ENCODE measurements at places on chromosomes 1 and 21. TPM values are rescaled to one million over a fixed set of nuclear protein-coding genes. Genes with fewer than 3 reads are reported as not detected.

GRCh38 chr1:240171907-240172306, 80.2 kb downstream of the FMN2 start:
- DNase-seq: no peak
- H3K4me3 ChIP-seq: no peak overlapping the region
- no peaks in the 10 kb centered on the region for H3K36me3 ChIP-seq
- peaks cover 3% of the 10 kb centered on the region for H3K27me3 ChIP-seq

The ACTA1 gene
- not detected for total RNA-seq

The LCE1C gene
- total RNA-seq: not detected

DNA sequence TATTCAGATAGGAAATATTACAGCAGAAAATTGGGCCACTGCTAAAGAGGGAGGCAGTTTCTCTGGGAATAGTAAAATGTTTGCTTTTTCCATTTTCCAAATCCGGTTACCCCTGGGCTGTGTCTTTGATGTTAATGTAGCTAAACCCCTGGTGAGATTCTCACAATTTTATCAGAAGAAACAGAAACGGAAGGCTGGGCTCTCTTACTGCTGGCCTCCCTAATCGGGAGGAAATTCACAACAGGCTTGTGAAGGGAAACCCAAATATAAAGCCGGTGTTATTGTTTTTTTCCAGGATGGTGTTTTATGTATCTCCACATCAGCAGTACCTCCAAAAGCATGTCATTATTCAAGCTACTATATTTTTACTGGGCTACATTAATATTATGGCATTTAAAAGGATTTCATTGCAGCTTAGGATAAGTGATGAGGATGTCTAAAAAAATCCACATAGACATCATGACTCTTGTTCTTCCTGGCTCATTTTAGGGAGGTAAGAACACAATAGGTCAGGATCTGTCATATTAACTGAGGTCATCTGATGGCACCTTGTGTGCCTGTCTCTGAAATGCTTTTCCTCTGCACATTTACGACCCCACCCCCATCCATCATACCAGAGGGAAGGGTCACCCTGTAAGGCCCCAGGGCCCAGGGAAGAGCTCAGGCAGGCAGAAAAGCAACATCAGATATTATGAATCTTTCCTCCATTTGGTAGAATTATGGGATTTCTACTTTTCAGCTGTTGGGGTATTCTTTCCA, 158.7 kb downstream of the DSCAM start:
- DNase-seq: no peak
- no peaks in the 10 kb centered on the region for H3K27me3 ChIP-seq
- H3K36me3 ChIP-seq: no peaks in the 10 kb centered on the region
- no peak overlapping the region for H3K27ac ChIP-seq

The RPS6KA1 gene
- 138 TPM for total RNA-seq

DNA sequence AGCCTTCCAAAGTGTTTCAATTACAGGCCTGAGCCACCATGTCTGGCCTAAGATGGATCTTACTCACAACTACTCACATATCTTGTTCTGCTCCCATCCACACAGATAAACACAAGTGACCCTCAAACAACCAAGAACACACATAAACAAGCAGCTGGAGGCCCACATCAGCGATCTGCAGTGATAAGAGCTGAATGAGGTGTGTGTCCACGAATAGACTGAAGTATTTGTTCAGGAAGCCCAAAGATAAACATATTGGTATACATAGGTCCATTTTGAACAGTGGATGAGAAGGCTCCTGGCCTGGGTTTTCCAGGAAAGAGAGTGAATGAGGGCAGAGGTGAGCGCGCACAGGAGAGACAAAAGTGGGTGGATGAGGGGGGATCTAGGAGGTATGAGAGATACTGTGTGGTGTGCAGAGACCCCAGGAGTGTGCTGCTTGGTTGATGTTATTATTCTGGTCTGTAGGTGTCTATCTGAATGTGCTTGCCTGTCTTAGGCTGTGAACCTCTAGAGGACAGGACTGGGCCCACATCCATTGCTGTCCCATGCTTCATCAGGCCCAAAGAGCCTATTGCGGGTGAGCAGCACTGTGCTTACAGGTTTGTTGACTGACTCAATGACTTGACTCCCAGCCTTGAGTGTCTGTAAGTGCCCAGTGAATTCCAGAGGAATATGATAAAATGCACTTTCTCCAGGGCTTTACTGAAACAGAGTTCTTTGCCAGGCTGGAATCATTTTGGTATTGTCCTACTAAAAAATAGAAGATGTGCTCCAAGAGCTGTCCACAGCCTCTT, 79.9 kb upstream of the ATP1A1 start:
- no peaks in the 10 kb centered on the region for H3K4me1 ChIP-seq
- H3K27ac ChIP-seq: no peak overlapping the region
- no peaks in the 10 kb centered on the region for H3K36me3 ChIP-seq

DNA sequence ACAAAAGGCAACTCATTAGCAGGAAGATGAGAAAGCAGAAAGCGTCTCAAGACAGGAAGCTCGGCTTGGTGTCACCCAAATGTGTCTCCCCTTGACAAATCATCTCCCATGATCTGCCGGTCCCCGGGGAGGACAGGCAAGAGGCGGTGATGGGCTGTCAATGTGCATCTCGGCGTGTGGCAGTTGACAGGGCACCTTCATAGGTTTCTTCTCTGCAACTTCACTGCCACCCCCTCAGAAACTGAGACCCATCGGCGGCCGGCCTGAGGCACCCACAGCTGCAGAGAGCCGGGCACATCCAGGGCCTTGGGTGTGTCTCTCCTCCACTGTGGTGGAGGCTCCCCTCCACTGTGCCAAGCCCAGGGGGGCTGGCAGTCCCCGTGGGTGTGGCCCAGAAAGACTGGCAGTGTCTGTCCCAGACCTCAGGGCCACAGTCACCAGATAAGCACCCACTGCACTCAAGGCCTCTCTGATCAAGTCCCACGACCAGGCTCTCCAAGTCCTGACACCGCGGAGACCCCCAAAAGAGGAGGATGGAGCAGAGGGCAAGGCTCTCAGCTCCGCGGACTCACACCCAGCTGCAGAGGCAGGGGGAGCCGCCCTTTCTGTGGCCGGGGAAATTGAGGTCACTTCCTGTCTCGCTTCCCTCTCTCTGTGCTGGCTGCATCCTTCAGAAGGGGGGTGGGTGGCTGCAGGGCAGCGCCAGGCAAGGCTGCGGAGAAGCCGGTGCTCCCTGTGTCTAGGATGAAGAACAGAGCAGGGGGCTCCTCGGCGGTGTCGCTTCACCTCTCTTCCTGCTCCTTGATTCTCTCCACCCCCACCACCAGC, 39.6 kb upstream of the LBR start:
- peaks cover 24% of the 10 kb centered on the region for H3K4me1 ChIP-seq
- peak; percentile 84 for DNase-seq
- H3K27ac ChIP-seq: peak overlapping the region; percentile 97
- peak overlapping the region; percentile 92 for H3K4me3 ChIP-seq
- H3K27me3 ChIP-seq: no peaks in the 10 kb centered on the region

DNA sequence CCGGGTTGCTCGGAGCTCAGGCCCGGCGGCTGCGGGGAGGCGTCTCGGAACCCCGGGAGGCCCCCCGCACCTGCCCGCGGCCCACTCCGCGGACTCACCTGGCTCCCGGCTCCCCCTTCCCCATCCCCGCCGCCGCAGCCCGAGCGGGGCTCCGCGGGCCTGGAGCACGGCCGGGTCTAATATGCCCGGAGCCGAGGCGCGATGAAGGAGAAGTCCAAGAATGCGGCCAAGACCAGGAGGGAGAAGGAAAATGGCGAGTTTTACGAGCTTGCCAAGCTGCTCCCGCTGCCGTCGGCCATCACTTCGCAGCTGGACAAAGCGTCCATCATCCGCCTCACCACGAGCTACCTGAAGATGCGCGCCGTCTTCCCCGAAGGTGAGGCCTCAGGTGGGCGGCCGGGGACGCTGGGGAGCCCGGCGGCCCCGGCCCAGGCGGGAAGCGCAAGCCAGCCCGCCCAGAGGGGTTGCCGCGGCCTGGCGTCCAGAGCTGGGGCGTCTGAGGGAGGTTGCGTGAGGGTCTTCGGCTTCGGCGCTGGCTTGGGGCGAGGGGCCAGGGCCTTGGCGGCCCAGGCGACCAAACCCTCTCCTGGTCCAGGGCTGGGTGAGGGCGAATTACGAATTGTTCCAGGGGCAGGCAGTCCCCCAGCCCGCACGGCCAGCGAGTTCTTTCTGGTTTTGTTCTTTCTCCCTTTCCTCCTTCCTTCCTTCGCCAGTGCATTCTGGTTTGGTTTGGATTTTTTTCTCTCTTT, 805 bp downstream of the SIM2 start:
- H3K4me1 ChIP-seq: peaks cover 9% of the 10 kb centered on the region
- H3K36me3 ChIP-seq: peaks cover 6% of the 10 kb centered on the region
- H3K4me3 ChIP-seq: peak overlapping the region; percentile 52
- peak overlapping the region; percentile 72 for H3K27ac ChIP-seq
- peak; percentile 38 for DNase-seq
- H3K27me3 ChIP-seq: peaks cover 78% of the 10 kb centered on the region

GRCh38 chr1:192530254-192530653, 45.3 kb upstream of the RGS1 start:
- H3K27me3 ChIP-seq: no peaks in the 10 kb centered on the region
- peaks cover 9% of the 10 kb centered on the region for H3K36me3 ChIP-seq
- H3K4me1 ChIP-seq: peaks cover 17% of the 10 kb centered on the region
- peak overlapping the region; percentile 52 for H3K4me3 ChIP-seq
- peak overlapping the region; percentile 54 for H3K27ac ChIP-seq
- no peak for DNase-seq

GRCh38 chr21:44303490-44303981, 3.7 kb downstream of the PFKL start:
- peaks cover 24% of the 10 kb centered on the region for H3K4me1 ChIP-seq
- peak overlapping the region; percentile 62 for H3K4me3 ChIP-seq

The SORT1 gene
- 11.0 TPM for total RNA-seq

DNA sequence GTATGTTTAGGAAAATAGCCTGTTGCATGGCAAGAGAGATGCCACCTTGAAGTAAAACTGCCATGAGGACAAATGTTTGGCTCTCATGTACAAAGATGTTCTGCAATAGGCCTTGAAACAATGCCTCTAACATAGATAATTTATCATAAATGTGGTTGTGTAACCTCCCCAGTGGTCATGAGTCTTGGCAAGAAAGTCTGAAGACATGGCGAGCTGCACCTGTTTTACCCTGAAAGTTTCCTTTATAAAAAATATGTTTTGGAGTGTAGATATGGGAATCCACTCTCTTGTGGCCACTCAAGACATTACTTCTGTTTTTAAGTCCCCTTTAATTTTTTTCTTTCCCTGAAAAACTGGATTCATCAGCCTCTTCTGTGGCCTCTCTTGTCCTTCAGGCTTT, 2217.1 kb downstream of the NCAM2 start:
- H3K27me3 ChIP-seq: no peaks in the 10 kb centered on the region
- no peaks in the 10 kb centered on the region for H3K36me3 ChIP-seq
- H3K27ac ChIP-seq: no peak overlapping the region
- H3K4me3 ChIP-seq: no peak overlapping the region
- no peaks in the 10 kb centered on the region for H3K4me1 ChIP-seq
- DNase-seq: no peak

GRCh38 chr1:242602001-242602400, 77.5 kb upstream of the PLD5 start:
- H3K4me3 ChIP-seq: no peak overlapping the region
- no peak for DNase-seq
- no peaks in the 10 kb centered on the region for H3K36me3 ChIP-seq
- no peaks in the 10 kb centered on the region for H3K4me1 ChIP-seq
- no peaks in the 10 kb centered on the region for H3K27me3 ChIP-seq
- H3K27ac ChIP-seq: no peak overlapping the region

The MATN1 gene
- 0.26 TPM for total RNA-seq
